ENCODE measurements at places on chromosomes 4 and X. TPM values are rescaled to one million over a fixed set of nuclear protein-coding genes. Genes with fewer than 3 reads are reported as not detected.

MAGED4B gene
- total RNA-seq: 2.6 TPM

DOK7 gene
- total RNA-seq: 2.4 TPM

- peaks cover 26% of the 10 kb centered on the region for H3K4me1 ChIP-seq
- peak overlapping the region; percentile 97 for H3K4me3 ChIP-seq
- H3K27me3 ChIP-seq: no peaks in the 10 kb centered on the region
- DNase-seq: no peak
- peak overlapping the region; percentile 98 for H3K27ac ChIP-seq
Observed at GRCh38 chr4:75671802-75672421, 1.3 kb downstream of the G3BP2 start.

GRCh38 chr4:150570862-150571261 is 11.1 kb upstream of the MAB21L2 start:
- H3K27me3 ChIP-seq: no peaks in the 10 kb centered on the region
- no peaks in the 10 kb centered on the region for H3K4me1 ChIP-seq
- H3K36me3 ChIP-seq: no peaks in the 10 kb centered on the region
- H3K4me3 ChIP-seq: no peak overlapping the region
- DNase-seq: no peak

GRCh38 chrX:105463473-105463872 is 243.0 kb upstream of the TEX13A start:
- no peaks in the 10 kb centered on the region for H3K27me3 ChIP-seq
- no peaks in the 10 kb centered on the region for H3K4me1 ChIP-seq
- H3K4me3 ChIP-seq: no peak overlapping the region
- H3K36me3 ChIP-seq: no peaks in the 10 kb centered on the region
- no peak overlapping the region for H3K27ac ChIP-seq

Measured in Panc1 (cell line).